ENCODE measurements at places on chromosomes 12 and 14.

GRCh38 chr12:64170024-64170423 lies 52.1 kb downstream of the KICS2 start:
- DNase-seq: peak; percentile 73

GRCh38 chr14:95442633-95443021 lies 73.8 kb downstream of the SYNE3 start:
- DNase-seq: peak; percentile 41

DNA sequence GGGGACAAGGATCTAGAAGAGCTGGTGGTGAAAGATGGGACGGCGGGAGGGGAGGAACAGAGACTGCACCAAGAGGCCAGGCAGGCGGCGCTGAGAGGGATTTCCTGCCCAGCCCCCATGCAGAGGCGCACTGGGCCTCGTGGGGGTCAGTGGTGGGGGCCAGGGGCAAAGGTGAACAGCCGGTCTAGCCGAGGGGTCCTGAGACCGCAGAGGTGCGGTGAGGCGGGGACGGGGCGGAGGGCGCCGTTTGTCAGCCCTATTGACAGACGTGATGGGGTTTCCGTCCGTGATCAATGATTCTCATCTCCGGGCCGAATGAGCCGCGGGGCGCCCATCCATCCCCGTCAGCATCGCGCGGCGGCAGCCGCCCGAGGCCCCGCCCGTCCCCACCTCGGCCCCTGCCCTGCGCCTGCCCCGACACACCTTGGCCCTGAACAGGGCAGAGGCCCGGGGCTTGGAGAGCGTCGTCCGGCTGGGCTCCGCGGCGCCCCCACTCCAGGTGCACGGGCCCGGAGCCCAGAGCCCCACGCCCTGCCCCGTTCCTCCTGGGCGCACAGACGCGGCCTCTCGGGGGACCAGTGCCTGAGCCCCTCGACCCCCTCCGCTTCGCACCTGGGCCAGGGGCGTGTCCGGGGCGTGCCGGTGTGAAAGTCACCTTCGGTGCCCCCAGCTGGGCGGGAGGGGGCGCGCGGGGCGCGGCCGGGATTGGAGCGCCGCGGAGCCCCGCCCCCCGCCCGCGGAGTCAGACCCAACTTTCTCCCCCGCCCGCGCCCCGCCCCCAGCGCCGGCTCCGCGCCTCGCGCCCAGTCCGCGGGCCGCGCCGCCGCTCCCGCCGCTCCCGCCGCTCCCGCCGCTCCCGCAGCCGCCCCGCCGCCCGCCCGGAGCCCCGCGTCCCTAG lies at the start of gene NXPH4:
TSS of gene NXPH4 (plus strand) at position 781 of the 898 bp plus-strand sequence. CDS start 176 bp downstream, outside the sequence.
- DNase-seq: no peak

DNA sequence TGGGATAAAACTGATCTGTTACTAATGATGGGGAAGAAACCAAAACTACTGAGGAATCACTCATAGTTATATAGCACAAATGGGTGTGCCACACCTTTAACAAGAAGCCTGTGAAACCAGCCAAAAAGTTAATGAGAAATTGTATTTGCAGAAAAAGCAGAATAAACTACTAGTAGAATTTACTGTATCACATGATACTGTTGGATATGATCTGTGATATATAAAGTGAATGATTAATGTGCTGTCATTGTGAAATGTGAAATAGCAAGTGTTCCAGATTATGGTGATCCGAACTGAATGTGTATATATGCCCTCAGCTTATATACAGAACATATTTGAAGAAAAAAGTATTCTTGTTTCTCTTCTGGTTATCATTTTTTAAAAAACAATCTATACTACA lies 30.5 kb downstream of the VEZT start:
- no peak for DNase-seq

DNA sequence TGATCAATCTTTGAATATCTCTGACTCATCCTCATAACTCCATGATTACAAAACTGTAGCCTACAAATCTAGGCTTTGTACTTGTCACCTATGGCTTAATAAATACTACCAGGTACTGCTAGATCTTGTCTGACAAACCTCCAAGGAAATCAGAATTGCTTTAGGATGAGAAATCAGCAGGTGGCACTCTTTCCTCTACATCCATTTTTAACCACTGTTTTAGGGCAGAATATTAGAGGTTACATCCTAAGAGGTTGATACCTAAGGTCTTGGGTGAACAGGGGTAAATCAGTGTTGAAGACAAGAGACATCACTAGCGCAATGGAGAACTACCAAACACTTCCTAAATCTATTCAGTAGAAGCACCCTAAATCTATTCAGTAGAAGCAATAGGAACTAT lies 63.1 kb upstream of the SOX5 start:
- DNase-seq: no peak

DNA sequence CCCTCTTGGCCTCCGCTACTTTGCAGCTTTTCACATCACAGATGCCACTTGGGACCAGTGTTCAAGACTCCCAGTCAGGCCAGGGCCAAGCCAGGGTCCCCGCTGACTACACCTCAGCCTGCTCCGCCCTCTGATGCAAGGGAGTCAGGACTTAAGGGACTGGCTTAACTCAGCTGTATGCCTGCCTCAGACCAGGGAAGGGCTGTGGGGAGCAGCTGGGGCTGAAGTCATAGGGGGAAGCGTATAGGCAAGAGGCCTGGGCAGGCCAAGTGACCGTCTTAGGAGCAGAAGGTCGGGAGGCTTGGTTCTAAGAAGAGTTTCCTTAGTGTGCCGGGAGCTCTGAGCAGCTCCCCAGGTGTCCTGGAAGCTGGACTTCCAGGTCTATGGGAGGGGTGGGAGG lies 21.9 kb downstream of the KDM2B start:
- DNase-seq: no peak

DNA sequence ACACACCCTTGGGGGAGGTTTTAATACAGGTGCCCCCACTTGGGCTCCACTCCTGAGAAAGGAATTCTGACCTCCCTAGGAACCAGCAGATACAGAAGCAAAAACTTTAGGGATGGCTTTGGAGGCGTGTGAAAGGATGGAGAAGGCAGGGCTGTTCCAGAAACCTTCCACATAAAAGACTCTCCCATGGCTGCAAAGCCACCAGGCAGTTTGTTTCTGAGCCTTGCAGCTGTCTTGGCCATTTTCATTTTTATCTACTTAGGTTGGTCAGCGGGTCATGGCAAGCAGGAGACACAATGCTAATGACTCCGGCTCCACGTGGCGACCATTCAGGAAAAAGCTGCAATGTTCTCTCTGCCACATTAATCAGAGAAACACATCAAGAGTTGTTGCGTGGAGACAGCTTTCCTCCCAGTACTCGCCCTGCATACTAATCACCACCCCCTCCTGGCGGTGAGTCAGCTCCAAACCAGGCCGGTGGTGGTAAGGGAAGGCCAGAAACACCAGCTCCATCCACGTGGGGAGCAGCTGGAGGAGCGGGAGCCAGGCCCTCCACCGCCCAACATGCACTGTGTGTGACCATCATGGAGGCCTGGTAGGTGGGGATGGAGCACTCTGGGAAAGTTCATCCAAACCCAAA lies 30.9 kb upstream of the IRF2BPL start:
- no peak for DNase-seq

All from NCI-H1436 treated with DMSO at 0.1 percent for 48 hours (cell line).